ENCODE measurements at places on chromosomes 11 and 22.

DNA sequence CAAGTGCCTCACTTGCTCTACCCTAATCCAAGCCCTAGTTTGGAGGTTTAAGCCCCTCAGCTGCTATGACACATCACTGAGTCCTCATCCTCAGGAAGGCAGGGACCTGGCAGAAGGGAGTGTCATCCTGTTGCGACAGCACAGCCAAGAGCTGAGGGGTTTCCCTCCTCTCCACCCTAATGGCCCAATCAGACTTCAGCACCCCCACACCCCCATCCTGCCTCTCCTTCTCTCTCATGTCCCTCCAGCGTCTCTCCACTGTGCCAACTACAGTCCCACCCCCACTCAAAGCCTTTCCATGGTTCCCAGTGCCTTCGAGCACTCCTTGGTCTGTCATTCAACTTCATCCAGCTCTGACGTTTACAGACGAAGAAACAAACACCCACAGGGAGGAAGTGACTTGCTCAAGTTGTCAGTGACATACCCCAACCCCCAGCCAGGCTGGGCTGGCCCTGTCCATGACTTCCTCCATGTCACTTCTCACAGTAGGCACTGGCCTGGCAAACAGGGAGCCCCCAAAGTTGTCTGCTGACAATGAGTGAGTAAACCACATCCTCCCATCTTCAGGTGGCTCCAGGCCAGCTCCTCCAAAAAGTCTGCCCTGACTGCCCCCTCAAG, 15.6 kb downstream of the ARAP1 start:
- DNase-seq = peak; percentile 70

GRCh38 chr11:7574491-7575130, 60.8 kb downstream of the PPFIBP2 start:
- DNase-seq = no peak

GRCh38 chr11:63931045-63931444, 7.8 kb upstream of the NAA40 start:
- peak; percentile 18 for DNase-seq

DNA sequence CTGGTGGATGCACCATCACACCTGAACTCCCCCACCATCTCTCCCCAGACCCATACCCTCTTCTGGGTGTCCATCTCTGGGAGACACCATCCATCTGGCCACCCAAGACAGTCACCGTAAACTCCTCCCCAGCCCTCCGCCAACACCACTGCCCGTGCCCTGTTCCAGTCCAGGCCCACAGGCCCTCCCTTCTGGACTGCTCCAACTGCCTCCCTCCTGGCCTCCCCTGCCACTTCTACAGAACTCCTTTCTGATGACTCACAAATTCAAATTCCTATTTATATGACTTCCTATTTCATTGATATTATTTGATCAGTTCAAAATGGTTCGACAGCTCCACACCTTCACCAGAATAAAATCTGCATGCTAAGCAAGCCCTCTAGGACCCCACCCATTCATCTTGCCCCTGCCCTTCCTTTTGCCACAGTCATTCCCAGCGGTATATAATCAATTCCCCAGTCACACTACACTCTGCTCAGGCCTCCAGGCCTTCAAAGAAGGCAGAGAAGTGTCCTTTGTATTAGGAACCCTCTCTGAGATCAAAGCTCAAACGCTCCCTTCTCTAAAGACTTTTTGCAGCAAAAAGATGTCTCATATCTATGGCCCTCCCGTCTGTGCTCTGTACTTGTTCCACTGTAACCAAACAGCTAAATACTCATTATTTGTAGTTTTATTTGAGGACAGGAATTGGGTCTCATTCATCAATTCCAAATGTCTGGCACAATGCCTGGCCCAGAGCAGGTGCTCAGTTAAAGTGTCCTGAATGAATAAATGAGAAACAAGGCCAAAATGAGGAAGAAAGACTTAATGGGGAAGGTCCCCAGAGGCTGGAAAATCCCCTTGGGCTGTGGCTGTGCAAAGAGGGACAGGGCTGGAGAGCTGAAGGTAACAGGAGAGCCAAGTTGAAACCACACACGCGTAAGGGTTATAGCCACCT, 29.0 kb downstream of the MYH9 start:
- peak; percentile 49 for DNase-seq

DNA sequence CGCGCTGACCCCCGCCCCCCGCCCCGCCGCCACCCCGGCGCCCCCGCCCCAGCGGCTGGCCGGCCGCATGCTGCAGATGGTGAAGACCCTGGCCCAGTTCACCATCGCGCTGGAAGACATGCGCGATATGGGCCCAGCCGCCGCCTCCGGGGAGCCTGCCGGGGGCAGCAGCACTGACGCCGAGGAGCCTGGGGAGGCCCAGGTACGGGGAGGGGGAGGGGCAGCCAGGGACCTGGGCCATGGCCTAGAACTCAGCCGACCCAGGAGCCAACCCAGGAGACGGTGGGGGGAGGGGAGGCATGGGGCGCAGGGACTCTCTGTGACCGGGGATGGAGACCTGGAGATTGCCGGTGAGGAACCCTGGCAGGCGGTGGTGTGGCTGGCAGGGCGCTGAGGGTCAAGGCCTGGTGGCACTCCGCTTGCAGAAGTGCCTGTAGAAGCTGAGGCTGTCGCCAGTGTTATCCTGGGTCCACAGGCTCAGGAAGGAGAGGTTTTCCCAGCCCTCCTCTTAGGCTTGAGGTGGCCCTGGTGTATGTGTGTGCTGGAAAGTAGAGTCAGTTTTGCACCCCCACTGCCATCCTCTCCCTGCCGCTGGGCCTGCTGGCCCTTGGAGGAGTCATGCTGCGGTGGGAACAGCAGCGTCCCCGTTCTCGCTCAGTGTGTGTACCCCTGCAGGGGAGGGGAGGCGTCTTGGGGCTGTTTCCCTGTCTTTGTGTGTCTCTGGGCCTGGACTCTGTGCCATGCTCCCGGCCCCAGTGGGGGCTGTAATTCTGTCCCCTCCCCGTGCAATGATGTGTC, 32.9 kb upstream of the RELT start:
- no peak for DNase-seq

DNA sequence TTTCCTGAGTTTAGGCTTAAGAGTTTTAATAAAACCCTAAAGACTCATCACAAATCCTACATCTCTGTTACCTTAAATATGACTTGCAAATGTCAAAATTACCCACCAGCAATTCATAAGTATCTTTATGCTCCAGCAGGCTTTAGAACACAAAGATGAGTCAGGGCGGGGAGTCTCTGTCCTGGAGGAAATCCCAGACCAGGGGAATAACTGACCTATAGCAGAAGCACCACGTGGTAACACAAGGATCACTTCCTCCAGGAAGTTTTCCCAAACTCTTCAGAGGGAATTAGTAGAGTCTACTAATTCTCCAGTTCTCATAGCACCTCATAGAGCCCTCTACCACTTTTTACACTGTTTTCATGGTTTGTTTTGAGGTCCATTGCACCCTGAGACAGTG, 217.0 kb downstream of the NAV2 start:
- DNase-seq = peak; percentile 79

GRCh38 chr11:98027652-98028051, 993.1 kb upstream of the CNTN5 start:
- no peak for DNase-seq

GRCh38 chr11:47415949-47416472, 7.6 kb downstream of the SLC39A13 start:
- peak; percentile 95 for DNase-seq

GRCh38 chr11:120054016-120054752, 83.7 kb downstream of the TRIM29 start:
- no peak for DNase-seq

DNA sequence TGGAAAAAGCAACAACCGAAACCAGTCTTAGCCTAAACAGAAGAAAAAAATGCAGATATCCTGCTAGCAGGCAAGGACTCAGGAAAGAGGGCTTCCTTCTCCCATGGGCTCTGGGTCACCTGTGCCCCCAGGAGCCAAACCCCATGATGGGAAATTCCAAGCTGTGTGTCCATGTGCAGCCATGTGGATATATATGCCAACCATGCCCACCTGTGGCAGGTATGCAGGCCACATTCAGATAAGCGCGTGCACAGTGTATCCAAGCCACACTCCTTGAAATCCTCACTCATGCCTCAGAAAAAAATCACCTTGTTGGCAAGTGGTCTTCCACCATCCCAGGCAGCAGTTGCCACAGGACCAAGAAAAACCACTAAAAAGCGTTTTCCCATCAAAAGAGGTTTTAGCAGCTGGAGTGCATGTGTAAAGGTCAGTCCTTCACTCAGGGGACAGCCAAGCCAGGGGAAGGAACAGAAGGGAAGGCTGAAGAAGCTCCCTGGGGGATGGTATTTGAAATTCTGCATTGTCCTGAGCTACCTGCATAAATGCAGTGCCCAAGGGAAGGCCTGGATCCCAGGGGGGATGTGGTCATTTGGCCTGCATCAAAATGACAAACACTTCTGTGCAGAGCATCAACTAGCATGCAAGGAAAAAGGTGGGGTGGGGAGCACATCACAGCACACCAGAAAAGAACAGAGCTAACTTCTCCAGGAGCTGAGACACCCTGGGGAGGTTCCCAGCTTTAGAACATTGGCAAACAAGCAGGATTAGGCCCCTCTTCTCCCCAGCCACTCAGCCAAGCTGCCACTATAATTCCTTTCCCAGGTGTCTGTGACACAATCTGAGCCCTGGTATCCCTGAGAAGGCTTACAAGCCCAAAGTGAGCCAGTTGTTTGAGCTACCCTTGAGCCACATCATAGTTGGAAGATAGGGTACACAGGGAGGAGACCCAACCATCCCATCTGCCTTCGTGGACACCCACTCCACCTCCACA, 76.2 kb downstream of the GALNT18 start:
- DNase-seq = no peak

DNA sequence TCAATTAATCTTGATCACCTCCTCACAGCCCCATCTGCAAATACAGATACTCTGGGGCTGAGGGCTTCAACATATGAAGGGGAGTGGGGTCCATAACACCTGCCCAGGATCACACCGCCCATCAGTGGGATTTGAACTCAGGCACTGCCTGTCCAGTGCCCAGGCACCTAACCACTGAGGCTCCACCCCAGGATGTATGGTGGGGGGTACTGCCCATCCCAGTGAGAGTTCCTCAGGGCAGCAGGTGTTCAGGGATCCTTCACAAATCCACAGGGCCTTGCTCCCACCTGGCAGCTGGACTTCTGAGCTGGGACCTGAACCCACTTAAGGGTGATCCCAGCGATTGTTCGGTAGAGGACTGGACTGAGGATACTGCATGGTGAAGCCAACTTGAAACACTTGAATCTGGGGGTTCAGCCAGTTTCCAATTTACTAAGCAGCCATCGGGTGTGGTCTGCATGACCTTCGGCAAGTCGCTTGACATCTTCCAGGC, 33.3 kb downstream of the PRDM11 start:
- no peak for DNase-seq

GRCh38 chr11:85826116-85826855, 15.3 kb upstream of the SYTL2 start:
- peak; percentile 60 for DNase-seq

DNA sequence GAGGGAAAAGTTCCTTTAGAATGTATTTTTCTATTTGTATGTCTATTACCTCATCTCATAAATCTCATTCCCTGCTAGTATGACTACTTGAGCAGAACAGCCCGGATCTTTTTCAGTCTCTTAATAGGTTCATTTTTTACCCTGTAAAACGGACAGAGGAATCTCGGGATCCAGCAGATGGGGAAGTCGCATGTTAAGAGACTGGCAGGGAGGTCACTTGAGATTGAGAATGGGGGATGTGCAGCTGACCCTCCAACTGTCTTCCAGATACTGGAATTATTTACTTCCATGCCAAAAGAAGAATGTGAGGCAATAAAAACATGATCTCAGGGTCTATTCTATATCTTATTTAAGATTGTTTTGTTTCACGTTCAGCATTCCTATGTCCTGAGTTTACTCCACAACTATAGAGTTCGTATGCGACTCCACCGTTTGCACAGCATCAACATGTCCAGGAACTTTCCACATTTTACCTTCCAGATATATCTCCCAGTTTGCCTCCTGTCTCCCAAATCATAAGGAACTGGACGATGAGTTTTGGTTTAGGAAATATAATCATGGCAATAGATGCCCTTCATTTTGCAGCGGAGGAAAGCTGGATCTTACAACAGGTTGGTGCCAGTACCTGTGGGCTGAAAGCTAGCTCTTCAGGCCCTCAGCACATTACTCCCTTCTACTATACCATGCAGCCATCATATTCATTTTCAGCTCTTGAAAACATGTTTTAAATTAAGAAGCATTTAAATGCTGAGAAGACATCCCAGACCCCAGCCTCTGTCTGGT, 181.5 kb downstream of the MAML2 start:
- DNase-seq = peak; percentile 68

- DNase-seq = peak; percentile 95
These were observed 379 bp upstream of the SLC3A2 start for GRCh38 chr11:62880231-62880802.

GRCh38 chr11:3021125-3021524, 29.0 kb upstream of the NAP1L4 start:
- peak; percentile 33 for DNase-seq

GRCh38 chr22:43110444-43110926, at the start of gene BIK:
Gene BIK (plus strand): TSS chr22:43110750. CDS start chr22:43124023, 13,273 bp downstream.
- peak; percentile 14 for DNase-seq

DNA sequence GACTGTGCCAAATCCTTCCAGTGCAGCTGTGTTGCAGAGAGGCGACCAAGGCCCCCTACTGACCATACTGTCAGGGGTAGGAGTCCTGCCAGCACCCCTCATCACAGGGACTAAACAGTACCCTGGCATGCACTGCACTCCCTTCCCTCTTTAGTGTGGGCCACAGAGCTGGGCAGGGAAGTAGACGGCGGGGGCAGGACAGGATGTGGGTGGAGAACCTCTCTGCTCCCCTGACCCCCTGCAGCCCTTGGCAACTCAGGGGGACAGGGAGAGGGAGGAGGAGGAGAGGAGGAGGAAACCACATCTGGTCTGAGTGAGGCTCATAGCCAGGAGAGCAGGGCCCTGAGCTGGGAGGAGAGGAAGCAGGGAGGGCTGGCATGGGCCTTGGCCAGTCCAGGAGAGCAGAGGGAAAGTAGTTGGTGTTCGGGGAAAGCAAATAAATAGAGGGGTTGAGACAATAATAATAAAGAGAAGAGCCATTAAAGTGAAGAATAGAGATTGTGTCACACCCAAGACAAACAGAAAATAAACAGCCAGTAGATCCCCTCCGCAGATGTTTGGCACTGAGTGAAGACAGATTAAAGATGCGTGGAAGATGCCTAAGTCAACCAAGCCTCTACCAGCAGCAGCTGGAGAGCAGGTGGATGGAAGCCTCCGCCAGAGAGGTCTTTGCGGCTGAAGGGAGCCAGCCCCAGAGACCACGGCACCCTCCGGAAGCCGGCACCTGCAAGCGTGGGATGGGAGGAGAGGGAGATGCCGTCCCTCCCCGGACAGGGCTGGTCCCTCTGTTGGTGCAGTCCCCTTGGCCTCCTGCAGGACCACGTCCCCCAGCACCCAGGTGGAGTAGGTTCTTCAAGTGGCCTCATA, 61.5 kb downstream of the RPUSD4 start:
- DNase-seq = no peak

DNA sequence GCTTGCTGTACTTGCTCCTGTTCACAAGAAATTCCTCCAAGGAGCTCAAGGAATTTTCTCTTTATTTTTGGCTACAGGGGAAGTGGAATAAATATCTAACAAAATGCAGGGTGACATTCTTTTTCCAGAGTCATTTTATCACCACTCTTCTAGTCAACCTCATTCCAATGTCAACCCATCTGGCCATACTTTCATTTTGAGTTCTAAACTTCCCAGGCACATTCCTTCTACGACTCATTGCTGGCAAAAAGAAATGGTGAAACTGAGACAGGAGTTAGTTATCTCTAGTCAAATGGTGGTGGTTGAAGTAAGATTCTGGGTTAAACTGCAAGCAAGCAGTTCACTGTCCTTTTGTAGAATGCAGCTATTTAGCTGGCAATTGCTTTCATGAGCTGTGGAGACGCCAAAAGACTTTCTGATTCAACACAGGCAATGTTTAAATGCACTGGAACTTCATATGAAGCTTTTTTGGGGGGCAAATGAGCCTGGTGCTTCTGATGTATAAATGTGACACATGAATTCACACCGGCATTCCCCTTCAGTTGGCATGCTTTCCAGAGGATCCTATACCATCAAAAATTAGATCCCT, 304.6 kb downstream of the CADM1 start:
- DNase-seq = no peak

Data from fibroblast of mammary gland (primary cell).